Left lung (tissue), 14 donors: ENCODE measurements at places on chromosomes 6 and 20.
A peak's percentile ranks its signal among the peaks of the same experiment; 100 is the strongest.

- peak; percentile 54 for DNase-seq
Observed at GRCh38 chr6:116531675-116532570, 13.6 kb downstream of the TRAPPC3L start.

DNA sequence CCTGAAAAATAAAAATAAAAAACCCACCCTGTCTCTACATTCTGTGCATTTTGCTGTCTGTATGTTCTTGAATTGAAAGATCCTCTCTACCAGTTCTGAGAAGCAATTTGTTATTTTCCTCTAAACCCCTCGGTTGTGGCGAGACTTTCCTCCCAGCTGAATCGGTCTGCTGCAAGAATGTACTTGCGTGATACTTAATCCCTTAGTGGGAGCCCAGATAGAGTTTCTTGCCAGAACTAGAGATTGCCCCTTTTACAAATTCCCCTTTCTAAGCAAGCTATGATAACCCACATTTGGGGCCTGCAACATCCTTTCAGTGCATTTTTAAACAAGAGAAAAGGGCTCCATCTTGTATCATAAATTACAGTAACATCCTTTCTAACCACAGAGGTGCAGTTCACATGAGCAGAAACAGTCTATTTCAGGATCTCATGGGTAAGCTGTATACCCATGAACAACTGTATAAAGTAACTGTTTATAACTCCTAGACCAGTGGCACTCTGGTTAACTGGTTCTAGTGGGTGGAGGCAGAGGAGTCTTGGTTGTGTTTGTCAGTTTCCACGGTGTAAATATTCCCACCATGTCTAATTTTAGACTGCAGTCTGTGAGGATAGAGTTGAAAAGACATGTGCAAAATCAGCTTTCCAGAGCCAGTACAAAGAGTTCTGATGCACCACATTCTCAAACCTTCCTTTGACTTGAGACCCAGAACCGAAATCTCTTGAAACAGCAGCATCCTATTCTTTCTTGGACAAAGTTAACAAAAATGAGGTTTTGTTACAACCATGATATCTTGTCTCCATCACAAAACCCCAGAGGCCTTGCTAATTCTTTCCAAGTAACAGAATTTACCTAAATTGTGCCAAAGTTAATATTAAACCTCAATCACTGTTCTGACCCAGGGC is 113.1 kb upstream of the ZNF217 start:
- DNase-seq, result no peak

DNA sequence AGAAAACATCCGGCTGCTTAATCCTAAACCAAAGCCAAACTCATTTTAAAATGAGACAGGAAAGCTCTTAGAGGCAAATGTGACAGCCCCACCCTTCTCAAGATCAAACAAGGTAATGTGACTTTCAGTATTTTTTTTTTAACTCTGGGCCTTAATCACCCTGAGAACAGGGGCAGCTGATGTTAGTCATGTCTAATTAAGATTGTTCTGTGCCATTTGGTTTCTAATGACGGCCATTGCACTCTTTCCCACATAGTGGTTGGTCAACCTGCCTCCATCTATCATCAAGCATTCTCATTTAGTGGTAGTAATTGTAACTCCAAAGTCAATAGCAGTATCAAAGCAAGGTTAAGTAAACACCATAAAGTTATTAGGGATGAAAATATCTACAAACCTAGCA is 191.6 kb upstream of the EXOC2 start:
- DNase-seq, result no peak

GRCh38 chr6:40948570-40948969 is 90.5 kb downstream of the UNC5CL start:
- no peak for DNase-seq

DNA sequence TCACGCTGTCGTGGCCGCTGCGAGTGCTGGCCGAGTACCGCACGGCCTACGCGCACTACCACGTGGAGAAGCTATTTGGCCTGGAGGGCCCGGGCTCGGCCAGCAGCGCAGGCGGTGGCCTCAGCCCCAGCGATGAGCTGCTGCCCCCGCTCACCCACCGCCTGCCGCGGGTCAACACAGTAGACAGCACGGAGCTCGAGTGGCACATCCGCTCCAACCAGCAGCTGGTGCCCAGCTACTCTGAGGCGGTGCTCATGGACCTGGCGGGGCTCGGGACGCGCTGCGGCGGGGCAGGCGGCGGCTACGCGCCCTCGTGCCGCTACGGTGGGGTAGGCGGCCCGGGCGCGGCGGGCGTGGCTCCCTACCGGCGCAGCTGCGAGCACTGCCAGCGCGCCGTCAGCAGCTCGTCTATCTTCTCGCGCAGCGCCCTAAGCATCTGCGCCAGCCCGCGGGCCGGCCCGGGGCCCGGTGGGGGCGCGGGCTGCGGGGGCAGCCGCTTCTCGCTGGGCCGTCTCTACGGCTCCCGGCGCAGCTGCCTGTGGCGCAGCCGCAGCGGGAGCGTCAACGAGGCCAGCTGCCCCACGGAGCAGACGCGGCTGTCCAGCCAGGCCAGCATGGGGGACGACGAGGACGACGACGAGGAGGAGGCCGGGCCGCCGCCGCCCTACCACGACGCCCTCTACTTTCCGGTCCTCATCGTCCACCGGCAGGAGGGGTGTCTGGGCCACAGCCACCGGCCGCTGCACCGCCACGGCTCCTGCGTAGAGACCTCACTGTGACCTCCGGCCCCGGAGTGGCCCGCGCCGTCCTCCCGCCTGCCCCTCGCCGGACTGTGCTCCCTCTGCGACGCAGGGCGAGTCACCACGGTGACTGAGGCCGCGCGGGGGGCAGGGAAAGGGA is 5.7 kb downstream of the TMEM151B start:
- DNase-seq, result no peak

DNA sequence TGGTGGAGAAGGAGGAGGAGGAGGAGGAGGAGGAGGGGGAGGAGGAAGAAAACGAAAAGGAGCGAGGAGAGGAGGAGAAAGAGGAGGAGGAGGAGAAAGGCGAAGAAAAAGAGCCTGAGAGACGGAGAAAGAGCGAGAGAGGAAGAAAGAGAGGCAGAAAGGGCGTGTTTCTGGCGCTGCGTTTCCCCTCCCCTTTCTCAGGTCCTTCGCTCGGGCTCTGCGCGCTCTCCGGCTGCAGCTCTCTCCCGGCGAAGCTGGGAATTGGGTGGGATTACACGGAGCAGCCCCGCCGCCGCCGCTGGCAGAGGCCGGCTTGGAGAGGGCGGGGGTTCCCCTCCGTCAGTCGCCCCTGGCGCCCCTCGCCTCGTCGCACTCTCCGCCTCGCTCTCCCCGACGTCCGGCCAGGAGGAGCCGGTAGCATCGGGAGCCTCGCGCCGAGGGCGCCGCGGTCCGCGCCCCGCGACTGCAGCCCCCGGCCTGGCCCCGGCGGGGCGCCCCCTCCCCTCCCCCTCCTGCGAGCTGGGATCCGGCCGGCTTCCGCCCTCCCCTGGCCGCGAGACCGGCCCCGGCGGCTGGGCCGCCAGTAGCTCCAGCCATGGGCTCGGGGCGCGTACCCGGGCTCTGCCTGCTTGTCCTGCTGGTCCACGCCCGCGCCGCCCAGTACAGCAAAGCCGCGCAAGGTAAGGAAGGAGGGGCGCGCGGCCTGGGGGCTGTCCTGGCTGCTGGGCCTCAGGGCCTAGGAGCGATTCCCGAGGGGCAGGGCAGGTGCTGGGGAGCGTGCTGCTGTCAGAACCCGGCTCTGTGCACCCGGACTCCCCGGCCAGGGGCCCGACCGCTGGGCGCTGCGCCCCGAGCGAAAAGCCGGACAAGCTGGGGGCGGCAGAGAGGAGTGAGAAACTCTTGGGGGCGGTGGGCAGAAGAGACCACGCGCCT is at the start of gene SCUBE3:
Gene SCUBE3 (plus strand): TSS at position 133 of the 933 bp plus-strand sequence. CDS start 463 bp downstream, at position 596.
- DNase-seq, result peak; percentile 65

DNA sequence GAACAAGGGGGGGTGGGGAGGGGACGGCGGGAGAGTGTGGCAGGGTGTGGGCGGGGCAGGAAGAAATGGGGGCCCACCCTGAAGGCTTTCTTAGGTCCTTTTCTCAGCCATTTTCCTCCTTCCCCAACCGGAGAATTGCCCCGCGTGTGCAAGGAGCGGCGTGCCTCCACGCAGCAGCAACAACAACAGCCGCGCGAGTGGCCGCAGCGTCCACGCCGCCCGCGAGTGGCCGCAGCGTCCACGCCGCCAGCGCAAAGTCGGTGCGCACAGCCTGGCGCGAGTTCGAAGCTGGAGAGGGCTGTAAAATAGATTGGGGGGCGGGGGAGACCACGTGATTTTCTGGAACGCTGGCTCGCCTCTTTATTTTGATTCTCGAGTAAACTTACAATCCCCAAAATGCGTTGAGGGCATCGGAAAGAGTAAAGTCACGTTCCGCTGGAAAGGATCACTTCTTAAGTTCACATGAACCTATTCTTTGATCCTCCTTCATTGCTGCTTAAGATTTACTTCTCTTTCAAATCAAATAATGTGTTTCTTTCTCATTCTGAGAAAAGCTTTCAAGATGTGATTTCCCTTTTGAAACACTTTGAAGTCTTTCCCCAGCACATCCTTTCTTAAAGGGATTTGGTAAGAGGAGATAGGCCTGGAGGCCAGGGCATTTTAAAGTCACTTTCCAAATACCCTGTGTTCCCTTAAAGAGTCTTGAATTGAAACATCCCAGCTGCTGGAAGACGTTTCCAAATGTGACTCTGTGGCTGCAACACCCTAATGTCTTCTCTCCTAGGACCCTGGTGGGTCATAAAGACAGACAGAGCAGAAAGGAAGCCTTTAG is 66.7 kb upstream of the ZNF217 start:
- DNase-seq, result peak; percentile 41

- no peak for DNase-seq
Observed at GRCh38 chr6:149329529-149329928, 12.0 kb downstream of the TAB2 start.

GRCh38 chr6:162683135-162683534 is 44.4 kb downstream of the PRKN start:
- no peak for DNase-seq

- no peak for DNase-seq
Observed at GRCh38 chr6:34990971-34991560, 102.0 kb downstream of the ANKS1A start.

- DNase-seq, result peak; percentile 62
Observed at GRCh38 chr6:161922631-161923119, 648.8 kb upstream of the AGPAT4 start.

DNA sequence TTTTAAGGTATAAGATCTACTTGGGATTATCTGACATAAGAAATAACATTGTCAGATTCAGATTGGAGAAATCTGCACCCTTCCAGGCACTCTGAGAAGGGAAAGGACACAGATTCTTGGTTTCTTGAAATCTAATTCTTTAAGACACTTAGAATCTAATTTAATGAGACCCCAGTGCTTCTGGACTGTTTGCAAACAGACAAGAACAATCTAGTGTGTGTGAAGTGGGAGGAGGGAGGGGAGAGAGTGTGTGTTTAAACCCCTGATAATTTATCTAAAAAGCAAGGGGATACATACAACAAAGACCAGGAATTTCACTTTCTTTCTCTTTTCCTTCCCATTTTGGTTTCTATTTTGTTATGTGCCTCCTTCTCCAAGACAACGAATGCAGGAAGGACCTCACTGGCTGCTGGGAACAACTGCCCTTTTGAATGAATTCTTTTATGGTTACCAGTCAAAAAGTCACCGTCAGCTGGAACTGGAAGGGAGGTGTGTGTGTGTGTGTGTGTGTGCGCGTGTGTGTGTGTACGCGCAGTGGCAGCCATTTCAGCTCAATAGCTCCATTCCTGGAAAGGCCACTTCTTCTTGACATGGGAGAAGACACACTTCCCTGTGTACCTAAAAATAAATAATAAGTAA is 129.4 kb downstream of the BCAS1 start:
- peak; percentile 62 for DNase-seq

GRCh38 chr6:110532431-110532830 is 56.0 kb upstream of the SLC22A16 start:
- no peak for DNase-seq

- DNase-seq, result no peak
Observed at GRCh38 chr6:10223841-10224240, 191.0 kb downstream of the TFAP2A start.

DNA sequence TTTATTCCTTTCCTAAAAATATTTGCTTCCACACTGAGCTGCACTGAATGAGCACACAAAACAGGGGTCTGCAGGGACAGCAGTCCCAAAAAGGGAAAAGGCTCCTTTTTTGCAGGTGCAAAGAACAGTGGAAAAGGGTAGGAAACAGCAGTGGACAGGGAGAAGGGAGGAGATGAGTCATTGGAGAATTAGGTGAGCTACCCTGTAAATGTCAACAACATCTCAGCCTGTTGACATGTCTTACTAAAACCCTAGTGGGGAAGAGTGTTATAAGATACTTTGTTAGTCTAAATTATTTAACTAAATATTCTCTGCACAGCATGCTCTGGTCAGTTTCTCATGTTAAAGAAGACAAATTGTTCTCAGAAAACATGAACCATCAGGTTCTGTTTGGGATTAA is 151.5 kb upstream of the FBXL4 start:
- DNase-seq, result no peak

DNA sequence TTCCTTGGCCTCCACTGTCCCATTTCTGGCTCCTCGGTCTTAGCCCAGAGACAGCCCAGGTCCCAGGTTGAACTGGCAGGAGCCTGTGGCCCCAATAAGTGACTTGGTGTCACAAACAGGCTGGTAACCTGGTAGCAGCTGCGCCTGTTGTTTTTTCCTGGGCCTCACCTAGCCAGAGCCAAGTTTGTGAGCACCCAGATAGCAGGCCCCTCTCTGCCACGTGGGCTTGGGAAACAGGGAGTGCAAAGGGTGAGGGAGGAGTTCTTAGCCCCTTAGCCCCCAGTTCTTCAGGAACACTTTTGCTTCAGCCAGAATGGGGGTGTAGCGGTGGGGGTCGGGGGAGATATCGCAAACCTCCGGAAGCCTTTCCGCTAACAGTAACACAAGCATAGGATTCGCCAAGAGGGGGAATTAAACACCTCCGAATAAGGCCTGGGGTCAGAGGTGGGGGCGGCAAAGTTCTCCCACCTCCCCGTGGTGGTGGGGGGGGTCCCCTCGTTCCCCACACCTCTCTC is 760 bp downstream of the C6orf132 start:
- no peak for DNase-seq

GRCh38 chr6:288866-289265 is 3.4 kb upstream of the DUSP22 start:
- no peak for DNase-seq

GRCh38 chr6:112002307-112002706 is 51.6 kb upstream of the CCN6 start:
- DNase-seq, result no peak

- DNase-seq, result no peak
Observed at GRCh38 chr6:145071836-145072235, 663.5 kb downstream of the EPM2A start.

DNA sequence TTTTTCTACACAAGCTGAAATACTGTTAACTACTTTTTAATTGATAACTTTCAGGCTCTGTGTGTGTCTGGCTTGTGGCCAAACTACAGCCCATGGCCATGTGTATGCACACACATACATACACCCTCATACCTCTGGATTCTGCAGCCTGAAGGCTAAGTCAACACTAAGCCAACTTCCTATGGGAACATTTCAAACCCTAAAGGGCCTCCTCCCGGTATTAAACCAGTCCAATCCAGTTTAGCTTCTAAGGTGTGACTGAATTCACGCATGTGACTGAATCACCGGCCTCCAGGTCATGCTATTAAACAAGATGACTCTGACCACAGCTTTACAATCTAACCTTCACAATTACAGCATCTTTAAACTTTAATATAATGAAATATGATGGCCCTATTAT is 20.7 kb upstream of the DST start:
- no peak for DNase-seq

GRCh38 chr6:72631480-72631879 is 9.6 kb downstream of the KCNQ5 start:
- DNase-seq, result no peak

- no peak for DNase-seq
Observed at GRCh38 chr20:21090721-21091120, 15.4 kb downstream of the LINC00237 start.

GRCh38 chr6:154473324-154473723 is 37.2 kb downstream of the CNKSR3 start:
- no peak for DNase-seq

- DNase-seq, result no peak
Observed at GRCh38 chr20:51020657-51021056, 2.2 kb downstream of the KCNG1 start.
